Smooth muscle cell of bladder (primary cell): ENCODE measurements at places on chromosomes 11 and 22. TPM values are rescaled to one million over a fixed set of nuclear protein-coding genes. Genes with fewer than 3 reads are reported as not detected.

The OR51I1 gene
- total RNA-seq, result 0.28 TPM in 1 of 2 replicates, not detected in the other

The AMOTL1 gene
- total RNA-seq, result 32.1 and 49.5 TPM in 2 replicates

The UPB1 gene
- 0.18 TPM in 1 of 2 replicates, not detected in the other for total RNA-seq

The OR6T1 gene
- not detected in 2 replicates for total RNA-seq

The IGLL1 gene
- not detected in 2 replicates for total RNA-seq

The MFRP gene
- not detected in 2 replicates for total RNA-seq

The DDI1 gene
- total RNA-seq, result under 0.01 TPM in 1 of 2 replicates, not detected in the other

The EP300 gene
- 24.3 and 27.7 TPM in 2 replicates for total RNA-seq

The MMP1 gene
- 88.8 and 655 TPM in 2 replicates for total RNA-seq

The PHOX2A gene
- not detected in 2 replicates for total RNA-seq

The CARNS1 gene
- total RNA-seq, result under 0.01 and 0.09 TPM in 2 replicates

The POU2F3 gene
- total RNA-seq, result 0.09 TPM in 1 of 2 replicates, not detected in the other

The SERPINH1 gene
- 1,258 and 1,381 TPM in 2 replicates for total RNA-seq

The KCNQ1 gene
- not detected in 2 replicates for total RNA-seq

The SWAP70 gene
- 25.2 and 26.2 TPM in 2 replicates for total RNA-seq

The RIMBP3B gene
- 0.14 and 0.18 TPM in 2 replicates for total RNA-seq

The MSANTD4 gene
- 43.1 and 48.3 TPM in 2 replicates for total RNA-seq

The TRIM48 gene
- total RNA-seq, result not detected in 2 replicates

The POLD4 gene
- 40.7 and 44.7 TPM in 2 replicates for total RNA-seq

The TUT1 gene
- total RNA-seq, result 4.8 and 6.7 TPM in 2 replicates

The MIAT gene
- 0.85 and 0.92 TPM in 2 replicates for total RNA-seq

The ME3 gene
- 24.6 and 30.2 TPM in 2 replicates for total RNA-seq

The GALR3 gene
- total RNA-seq, result 0.14 TPM in 1 of 2 replicates, not detected in the other
